ENCODE measurements at places on chromosomes 11 and 22.

DNA sequence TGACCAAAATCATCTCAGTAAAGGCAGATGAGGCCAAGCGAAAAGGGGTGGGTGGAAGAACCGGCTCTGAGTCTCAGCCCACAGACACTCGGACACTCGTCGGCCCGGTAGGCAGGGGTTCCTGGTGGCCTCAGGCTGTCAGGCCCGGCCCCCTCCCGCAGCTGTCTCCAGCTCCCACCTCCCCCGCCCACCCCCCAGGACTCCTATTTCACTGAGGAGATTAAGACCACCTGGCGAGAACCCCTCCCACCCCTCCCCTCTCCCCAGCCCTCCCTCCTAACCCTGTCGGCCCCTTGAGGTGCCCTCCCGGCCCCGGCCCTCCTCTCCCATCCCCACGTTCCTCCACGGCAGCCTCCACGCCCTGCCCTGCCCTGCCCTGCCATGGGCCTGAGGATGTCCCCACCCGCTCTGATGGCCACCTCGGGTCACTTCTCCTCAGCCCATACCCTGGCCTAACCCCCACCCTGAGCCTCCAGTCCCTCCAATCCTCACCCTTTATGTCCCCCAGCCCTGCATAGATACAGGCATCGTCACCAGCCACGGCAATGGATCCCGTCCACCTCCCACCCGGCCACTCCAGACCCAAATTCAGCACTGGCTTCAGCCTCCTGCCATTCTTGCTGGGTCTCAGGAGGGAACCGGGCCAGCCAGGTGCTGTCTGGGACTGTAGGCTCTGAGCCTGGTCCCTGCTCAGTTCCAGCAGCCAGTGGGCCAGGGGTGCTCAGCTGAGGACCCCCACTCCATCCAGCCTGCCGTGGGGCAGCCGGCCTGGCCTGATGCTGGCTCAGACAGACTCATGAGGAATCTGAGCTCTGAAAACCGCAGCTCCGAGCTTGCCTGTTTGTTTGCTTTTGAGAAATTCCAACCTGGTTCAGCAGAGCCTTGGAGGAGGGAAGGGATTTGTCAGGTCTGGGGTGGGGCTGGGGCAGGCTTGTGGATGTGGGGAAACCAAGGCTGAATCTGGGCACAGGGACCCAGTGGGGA is 9.8 kb upstream of the TBX1 start:
- no peak for DNase-seq

DNA sequence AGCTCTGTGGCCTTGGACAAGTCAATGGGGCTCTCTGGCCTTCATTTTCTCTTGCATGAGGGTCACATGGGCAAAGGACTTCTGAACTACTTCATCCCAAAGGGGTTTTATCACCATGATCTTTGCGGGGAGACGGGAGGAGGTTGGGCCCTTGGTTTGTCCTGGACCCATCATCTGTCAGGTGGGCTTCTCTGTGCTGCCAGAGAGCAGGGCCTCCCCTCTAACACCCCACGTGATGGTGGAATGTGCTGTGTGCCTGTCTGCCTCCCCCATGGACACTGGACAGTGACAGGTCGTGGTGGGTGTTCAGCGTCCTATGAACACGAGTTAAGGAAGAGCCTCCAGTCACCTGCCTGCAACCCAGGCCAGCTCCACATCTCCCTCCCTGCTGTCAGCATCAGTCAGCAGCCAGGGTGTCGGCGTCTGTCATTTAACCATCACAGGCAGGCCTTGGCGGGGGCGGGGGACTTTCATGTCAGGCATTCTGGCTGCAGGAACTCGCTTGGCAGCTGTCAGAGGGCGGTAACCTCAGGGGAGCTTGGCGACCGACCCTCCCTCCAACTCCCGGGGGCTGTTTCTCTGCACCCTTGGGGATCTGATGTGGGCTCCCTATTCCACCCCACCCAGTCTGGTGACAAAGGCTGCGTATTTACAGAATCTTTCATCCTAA is 2.6 kb upstream of the SUN2 start:
- DNase-seq: no peak

DNA sequence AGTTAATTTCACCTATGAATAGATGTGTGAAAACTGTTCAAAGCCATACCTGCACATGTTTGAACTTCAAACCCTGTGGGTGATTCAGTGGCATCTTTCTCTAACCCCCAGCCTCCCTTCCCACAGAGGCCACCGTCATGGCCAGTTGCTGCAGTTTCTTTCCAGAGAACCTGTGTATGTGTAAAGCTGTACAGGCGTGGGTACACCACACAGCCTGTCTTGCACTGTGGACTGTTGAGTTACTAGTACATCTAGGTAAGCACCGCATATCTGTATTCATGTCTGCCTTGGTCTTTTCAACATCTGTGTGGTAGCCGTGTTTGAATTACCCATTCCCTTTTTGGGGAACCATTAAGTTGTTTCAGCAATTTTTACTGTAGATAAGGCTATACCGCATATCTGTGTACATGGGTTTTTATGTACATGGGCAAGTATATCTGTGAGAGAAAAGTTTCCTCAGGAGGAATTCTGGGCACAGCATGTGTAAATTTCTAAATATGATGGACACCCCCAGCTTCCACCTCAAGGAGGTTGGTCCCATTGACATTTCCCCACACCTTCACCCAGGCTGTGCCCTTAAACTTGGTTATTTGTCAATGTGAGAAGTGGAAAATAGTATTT is 13.9 kb downstream of the NEAT1 start:
- no peak for DNase-seq

DNA sequence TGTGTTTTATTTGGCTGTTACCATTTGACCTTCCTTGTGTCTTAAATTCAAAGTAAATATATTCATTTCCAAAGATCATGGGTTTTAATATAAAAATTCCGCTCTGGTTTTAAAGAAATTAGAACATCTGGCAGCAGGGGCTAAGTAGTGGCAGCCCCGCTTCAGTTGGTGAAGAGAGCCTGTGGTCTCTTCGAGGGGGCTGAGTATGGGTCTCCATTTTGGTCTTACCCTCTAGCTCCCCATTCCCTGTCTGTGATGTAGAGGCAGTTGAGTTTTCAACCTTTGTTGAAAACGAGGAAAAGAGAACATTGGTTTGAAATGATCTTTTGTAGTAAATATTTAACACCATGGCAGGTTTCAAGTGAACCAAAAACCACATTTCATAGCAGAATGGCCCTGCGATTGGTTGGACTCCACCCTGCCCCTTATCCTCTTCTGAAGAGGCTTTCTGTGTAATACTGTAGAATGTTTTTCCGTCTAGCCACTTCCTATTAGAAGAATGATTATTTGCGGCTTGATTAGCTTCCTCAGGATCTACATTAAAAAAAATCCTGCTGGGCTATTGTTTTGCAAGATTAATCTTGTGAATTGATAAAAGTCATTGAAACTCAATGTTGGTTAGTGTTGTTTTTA is 17.7 kb downstream of the APLP2 start:
- DNase-seq: no peak

DNA sequence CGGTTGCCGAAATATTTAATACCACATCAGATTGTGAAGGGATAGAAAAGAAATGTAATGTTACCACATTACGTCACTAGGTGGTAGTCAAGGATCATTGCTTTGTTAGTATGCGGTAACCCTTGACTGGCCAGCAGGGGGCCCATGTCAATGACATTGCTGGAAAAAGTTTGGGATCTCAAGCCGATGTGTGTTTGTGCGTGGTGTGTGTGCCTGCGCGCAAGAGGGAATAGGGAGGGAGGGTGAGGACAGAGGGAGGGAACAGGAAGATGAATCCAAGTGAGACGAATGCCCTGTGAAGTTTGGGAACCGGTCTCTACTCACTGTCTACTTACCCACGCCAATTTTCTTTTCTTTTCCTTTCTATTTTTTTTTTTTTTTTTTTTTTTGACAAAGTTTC is 10.7 kb upstream of the MRGPRX2 start:
- DNase-seq: peak; percentile 85

GRCh38 chr11:120334894-120335462 is 1.2 kb upstream of the ARHGEF12 start:
- peak; percentile 86 for DNase-seq

DNA sequence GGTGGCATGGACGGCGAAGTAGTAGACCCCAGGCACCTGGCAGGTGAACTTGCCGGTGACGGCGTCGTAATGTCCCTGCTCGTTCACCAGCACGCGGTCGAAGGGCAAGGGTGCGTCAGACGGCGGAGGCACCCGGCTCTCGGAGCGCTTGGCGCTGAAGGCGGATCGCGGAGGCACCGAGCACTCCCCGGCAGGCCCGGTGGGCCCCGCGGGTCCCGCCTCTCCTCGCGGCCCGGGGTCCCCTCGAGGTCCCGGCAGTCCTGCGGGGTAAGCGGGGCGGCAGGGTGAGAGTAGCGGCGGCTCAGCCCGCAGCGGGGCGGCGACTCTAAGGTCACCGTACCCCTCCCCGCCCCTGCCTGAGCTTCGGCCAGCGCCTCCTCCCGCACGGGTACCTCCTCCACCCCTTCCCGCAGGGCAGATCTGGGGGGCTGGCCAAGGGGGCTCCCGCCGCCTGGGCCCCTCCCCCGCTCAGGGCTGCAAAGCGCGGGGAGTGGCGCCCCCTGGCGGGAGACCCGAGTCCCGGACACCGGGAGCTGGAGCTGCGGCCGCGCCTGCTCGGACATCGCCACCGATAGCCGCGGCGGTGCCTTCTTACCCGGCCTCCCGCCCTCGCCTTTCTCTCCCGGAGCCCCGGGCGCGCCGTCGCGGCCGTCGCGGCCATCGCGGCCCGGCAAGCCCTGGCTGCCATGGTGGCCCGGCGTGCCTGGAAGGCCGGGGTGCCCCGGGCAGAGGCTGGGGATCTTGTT is 921 bp downstream of the C1QTNF5 start:
- DNase-seq: no peak

DNA sequence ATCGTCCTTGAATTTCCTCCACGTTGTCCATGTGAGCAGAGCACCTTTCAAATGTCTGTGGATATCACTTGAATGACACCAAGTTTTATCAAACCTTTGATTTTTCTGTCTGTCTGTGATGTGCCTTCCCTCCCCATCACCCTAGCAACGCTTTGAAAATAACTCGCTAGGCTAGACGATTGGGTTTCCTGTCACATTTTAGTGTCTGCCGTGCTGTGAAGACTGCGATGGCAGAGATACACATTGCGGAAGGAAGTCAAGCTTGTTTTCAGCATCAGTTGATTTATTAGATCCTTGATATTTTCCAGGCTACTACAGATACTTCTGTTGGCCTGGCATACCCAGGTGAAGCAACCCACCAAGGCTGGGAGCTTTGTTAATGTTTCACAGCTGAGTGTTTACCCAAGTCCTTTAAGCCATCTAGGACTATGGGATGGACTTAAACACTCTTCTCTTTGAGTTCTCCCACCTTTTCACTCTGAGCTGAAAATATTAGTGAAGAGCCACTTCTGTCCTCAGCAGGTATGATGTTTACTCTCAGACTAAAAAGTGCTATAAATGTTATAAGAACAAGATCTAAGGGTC is 93.6 kb upstream of the CD44 start:
- DNase-seq: peak; percentile 55

DNA sequence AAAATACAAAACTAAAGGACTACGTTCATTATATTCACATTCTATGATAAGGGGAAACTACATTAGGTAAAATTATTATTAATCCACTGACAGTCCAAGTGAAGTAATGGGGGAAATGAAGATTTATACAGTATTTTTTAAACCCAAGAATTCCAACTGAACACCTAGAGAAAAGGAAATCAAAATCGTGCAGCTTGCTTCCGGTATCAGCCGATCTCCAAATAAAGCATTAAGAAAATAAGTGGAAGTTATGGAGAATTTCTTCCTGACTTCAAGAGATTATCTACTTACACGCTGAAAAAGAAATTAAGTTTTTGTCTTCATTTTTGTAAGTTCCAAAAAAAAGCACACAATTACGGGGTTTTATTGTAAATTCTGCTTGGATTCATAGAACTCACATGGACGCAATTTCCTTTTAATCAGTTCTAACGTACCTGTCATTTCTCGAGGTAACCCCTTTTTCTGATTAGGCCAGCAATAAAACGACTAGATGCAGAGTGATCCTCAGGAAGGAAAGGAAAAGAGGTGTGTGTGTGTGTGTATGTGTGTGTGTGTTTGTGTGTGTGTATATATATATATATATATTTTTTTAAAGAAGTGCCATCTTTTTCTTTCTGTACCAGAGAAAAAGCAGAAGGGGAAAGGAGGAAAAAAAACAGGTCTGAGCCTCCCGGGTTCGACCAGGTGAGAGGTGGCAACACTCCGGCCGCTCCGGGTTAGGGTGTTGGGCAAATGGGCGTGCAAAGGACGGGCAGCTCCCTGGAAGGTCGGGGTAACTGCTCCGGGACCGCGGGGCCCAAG is 1.1 kb downstream of the ZBTB44 start:
- no peak for DNase-seq

Measured in NCI-H2029 treated with DMSO at 0.1 percent for 48 hours (cell line).